Right hindlimb (tissue), 1 donor: ENCODE measurements at places on chromosomes 3 and 15.

DNA sequence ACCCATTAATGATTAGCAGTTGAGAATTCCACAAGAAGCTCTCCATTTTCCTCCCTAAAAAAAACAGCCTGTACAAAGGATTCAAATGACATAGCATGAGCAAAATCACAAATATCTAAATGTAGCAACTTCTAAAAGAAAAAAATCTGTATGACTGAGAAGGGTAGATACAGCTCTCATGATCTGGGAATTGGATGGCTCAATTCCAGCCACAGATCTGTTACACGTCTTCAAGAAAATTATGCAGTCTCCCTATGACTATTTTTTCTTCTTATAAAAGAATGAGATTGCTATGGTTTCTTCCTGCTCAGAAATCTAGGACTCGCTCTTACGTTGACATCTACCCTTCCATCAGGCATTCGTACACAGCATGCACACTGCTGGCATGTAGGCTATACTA is 71.5 kb downstream of the PLCH1 start:
- no peak for DNase-seq

GRCh38 chr3:43537225-43537624 is 84.6 kb downstream of the ANO10 start:
- DNase-seq = no peak

- DNase-seq = no peak
These were observed 69.1 kb downstream of the KBTBD8 start for GRCh38 chr3:67067251-67067650.

GRCh38 chr3:45872569-45872968 is 13.8 kb upstream of the CCR9 start:
- DNase-seq = no peak

- no peak for DNase-seq
These were observed 4.6 kb downstream of the RBSN start for GRCh38 chr3:15094187-15094875.

DNA sequence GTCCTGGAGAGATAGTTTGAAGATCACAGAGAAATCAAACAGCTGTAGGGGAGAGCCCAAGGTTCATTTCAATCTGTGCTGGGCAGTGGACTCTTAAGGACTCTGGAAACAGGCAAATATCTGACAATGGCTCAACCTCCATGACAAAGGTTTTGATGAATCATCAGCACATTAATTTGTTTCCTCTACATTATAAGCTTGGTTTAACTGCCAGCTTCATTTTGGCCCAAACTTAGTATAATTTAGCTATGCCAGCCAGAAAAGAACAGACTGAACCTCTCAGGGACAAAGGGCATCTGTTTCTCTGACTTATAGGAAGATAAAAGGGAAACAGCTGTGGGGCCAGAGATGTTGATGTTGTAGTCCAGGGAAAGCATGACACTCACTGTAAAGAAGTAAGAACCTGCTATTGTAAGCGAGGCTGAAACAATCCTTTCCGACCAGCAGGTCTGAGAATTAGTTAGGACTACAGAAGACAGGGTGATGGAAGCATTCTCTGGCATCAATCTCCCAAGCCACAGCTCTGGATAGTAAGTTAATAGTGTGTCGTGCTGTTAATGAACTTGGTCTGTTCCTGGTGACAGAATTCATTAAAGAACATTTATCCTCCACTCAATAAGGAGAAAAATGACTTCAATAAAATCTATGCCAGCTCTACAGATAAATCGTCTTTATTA is 110.1 kb downstream of the KCNMB2 start:
- peak; percentile 27 for DNase-seq

DNA sequence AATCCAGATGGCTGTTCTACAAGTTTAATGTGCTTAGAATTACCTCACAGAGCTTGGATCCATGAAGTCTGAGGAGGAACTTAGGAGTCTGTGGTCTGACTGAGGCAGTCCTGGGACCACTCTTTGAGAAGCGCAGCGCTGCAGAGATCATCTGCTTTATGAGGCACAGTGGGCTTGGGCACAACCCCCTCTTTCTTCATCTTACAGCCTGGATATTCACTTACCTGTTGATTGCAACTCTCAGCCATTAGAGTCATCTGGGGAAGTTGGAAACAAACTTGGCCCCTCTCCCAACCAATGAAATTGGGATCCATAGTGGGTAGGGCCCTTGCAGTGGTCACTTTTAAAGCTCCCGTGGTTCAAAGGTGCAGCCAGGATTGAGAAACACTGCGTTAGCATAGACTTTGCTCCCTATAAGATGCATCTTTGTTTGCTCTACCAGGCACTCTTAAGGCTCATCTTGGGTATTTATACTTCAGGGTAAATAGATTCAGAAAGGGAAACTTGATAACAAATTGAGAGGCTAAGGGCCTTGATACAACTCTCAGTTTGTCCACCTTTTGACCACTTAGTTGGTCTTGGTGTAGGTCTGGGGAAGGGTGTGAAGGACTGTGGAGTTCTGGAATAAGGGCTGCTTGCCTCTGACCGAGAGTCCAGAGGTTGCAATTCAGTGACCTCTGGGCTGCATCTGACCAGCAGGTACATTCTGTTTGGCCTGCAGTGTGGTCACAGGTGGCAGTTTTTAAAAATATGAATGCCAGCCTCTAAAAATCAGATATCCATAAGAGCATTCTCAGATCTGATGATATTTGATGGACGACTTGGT is 22.8 kb downstream of the FEM1B start:
- DNase-seq = peak; percentile 18

DNA sequence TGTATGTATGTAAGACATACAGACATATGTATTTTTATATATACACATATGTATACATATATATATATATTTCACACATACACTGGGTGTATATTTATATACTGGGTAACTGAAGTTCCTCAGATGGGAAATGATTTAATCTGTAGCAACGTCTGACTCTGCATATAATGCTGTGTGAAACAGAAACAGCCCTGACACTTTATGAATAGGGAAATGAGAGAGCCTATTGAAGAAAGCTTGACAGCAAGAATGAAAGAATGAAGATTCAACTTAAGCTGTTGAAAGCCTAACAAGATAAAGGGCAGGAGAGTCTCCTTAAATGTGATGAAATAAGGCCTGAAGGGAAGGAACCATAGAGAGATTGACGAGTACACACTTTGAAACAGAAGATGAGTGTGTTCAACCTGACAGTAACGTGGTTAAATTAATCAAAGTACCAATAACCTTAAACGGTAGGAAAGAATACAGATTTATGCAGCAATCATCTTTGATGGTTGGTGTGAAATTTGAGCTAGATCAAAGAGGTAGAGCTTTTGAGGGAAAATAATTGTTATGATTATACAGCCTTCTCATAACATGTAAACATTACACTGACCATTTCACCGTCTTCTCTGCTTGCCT is 169.9 kb downstream of the MECOM start:
- no peak for DNase-seq

GRCh38 chr15:60124460-60125070 is 120.5 kb downstream of the FOXB1 start:
- no peak for DNase-seq

DNA sequence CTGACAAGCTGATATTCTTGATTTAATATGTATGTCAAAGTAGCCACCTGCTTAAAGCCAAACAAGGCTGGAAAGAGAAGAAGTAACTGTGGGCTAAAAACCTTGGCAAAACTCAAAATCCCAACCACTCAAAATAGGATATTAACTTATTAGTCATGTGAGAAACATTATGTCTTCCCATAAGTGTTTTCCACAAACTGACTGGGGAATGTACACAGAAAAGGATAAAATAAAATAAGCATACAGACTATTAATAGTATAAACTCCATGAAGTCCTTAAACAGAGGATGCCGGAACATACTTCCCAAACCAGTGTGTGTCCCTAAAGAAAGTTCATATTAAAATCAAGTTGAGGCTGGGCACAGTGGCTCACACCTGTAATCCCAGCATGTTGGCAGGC is 263.7 kb upstream of the THBS1 start:
- no peak for DNase-seq

DNA sequence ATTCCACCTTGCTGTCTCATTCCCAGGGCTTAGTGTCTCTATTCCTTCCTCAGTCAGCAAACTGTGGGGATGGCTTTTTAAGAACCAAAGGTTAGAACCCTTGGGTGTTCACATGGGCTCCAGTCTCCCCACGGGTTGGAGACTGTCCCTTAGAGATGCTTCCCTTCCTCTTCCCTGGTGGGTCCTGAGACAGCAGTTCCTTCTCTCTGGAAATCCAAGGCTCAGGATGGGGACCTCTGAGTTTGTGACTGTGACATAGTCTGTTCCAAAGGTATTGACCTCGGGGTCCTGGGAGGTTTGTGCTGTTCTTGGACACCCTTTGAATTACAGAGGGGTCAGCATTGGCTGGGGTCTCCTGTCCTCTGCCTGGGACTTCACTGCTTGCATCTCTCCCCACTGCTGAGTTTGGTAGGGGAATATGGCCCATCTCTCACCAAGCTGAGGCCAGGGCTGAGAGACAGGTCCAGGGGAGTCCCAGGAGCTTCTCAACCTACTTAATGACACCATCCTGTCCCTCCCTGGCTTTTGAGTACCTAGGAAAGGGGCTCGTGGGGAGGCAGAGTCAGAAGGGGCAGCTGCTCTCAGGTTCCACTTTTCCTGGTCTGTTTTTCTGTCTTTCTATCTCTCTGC is 1.5 kb downstream of the GRM2 start:
- peak; percentile 4 for DNase-seq

DNA sequence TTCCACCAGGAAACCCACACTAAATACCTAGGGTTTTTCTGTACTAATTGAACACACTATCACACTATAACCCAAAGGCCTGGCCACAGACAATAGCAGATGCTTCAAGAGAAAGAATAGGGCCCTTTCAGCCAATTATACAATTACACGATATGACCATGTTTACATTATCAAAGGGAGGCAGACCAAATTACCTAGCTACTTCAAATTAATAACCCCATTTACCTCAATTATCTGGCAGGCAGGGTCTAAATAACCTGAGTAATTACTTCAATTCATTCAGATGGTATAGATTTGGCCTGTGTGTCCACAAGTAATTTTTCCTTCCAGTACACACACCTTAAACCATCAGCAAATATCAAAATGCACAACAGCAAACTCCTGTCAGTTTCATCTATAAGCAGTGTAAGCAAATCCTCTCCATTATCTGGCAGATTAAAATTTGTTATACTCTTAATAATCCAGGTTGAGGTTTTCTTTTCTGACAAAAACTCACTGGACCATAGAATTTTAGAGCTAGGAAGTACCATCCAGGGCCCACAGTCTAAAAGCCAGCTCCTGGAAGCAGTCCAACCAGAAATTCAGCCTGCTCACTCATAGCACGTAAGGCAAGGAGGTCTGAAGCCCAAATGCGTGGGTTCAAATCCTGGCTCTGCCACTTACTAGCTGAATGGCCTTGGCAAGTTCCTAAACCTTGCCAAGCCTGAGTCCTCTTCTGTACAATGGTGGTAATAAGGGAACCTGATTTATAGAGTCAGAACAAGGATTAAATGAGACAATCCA is 51.8 kb downstream of the RFTN1 start:
- no peak for DNase-seq

GRCh38 chr3:33417066-33417673 is 23.0 kb downstream of the UBP1 start:
- no peak for DNase-seq

- no peak for DNase-seq
These were observed 28.8 kb downstream of the DCP1A start for GRCh38 chr3:53318522-53318921.

DNA sequence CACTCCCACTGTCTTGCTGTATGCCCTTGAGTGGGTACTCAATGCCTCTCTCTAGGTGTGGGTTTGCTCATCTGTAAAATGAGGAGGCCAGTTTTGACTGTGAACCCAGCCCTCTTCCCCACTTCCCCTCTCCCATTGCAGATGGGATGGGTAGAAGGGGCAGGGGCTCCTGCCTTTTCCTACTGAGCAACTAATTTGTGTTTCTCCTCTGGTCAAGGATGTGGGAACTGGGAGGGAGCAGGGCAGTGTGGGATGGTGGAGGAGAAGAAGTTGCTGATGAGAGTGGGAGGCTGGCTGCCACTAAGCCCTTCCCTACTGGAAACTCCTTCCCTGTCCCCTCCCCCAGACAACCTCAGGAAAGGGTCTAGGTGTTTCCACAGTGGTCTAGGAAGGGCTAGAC is 20.1 kb upstream of the ANKDD1A start:
- no peak for DNase-seq

GRCh38 chr3:34292605-34293300 is 494.3 kb downstream of the PDCD6IP start:
- DNase-seq = no peak

GRCh38 chr3:79297245-79297960 is 470.4 kb downstream of the ROBO1 start:
- no peak for DNase-seq

- no peak for DNase-seq
These were observed 490.1 kb upstream of the ARRDC4 start for GRCh38 chr15:97470417-97470816.

DNA sequence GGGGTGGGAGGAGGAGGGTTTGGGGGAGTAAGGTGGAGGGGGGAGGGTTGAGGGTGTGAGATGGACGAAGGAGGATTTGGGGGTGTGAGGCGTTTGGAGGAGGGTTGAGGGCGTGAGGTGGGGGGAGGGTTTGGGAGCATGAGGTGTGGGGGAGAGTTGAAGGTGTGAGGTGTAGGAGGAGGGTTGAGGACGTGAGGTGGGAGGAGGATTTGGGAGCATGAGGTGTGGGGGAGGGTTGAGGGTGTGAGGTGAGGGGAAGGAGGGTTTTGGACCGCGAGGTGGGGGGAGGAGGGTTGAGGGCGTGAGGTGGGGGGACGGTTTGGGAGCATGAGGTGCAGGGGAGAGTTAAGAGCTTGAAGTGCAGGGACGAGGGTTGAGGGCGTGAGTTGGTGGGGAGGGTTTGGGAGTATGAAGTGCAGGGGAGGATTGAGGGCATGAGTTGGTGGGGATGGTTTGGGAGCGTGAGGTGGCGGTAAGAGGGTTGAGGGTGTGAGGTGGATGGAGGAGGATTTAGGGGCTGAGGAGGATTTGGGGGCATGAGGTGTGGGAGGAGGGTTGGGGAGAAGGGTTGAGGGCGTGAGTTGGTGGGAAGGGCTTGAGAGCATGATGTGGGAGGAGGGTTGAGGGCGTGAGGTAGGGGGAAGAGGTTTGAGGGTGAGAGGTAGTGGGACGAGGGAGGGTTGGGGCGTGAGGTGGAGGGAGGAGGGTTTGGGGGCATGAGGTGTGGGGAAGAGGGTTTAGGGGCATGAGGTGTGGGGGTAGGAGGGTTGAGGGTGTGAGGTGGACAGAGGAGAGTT is 1.2 kb downstream of the MLF1 start:
- no peak for DNase-seq

GRCh38 chr3:191383124-191383523 is 52.8 kb upstream of the UTS2B start:
- no peak for DNase-seq

- DNase-seq = no peak
These were observed 106.7 kb downstream of the GHSR start for GRCh38 chr3:172341482-172342059.
